ENCODE measurements at places on chromosomes 7 and 10.
A peak's percentile ranks its signal among the peaks of the same experiment; 100 is the strongest.

DNA sequence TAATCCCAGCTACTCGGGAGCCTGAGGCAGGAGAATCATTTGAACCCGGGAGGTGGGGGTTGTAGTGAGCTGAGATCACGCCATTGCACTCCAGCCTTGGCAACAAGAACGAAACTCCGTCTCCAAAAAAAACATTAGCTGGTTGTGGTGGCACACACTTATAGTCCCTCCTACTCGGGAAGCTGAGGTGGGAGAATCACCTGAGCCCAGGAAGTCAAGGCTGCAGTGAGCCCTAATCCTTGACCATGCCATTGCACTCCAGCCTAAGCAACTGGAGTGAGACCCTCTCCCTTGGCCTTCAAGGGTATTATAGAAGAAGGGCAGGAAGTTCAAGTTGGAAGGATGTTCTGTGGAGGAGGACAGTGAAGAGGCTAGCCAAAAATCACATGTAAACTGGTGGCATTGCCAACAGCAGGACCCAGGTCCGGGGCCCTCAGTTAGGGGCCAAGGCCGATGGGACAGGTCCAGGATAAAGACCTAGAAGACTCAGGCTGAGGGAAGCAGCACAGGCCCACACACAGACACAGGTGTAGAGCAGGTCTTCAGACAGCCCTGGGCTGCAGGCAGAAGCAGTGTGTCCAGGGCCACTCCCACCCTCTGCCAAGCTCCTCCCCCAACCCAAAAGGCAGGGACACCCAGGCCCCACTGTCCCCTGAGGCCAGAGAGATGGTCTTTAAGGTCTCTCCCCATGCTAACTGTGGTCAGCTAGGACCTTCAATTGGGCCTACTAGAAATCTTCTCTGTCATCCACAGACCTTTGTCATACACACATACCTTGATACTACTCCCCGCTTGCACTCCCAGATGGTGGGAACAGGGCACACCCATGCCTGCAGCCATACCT, 8.4 kb upstream of the SAMD8 start:
- DNase-seq: no peak

GRCh38 chr10:52539463-52539862, 225.4 kb downstream of the DKK1 start:
- DNase-seq: peak; percentile 31

DNA sequence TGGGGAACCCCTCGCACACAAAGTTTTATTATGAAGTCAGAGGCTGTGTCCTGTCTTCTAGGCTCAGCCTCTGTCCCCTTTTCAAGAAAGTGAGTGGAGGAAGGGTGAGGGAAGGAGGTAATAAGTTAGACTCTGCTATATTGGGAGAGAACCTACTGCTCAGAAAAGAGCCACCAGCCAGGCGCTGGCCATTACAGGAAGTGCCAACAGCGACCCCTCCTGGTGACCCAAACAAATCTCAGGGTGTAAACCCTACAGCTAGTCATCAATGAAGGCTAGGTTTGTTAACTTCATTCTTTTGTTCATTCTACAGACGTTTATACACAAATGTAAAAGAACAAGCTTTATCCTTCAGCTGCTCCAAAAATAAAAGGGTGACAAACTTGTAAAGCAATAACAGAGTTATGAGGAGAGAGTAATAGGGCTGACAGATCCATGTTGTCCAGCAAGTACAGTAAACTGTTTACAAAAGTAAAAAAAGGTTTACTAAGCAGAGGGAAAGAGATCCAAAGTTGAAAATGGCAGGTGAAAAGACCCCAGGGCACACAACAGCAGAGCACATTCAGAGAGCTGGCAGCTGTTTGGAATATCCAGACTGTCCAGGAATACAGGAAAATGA, 82.7 kb downstream of the FAM204A start:
- DNase-seq: peak; percentile 72

GRCh38 chr10:84015877-84016595, 123.3 kb upstream of the GHITM start:
- DNase-seq: no peak

GRCh38 chr10:75430000-75430763, 1.2 kb upstream of the LRMDA start:
- DNase-seq: no peak

DNA sequence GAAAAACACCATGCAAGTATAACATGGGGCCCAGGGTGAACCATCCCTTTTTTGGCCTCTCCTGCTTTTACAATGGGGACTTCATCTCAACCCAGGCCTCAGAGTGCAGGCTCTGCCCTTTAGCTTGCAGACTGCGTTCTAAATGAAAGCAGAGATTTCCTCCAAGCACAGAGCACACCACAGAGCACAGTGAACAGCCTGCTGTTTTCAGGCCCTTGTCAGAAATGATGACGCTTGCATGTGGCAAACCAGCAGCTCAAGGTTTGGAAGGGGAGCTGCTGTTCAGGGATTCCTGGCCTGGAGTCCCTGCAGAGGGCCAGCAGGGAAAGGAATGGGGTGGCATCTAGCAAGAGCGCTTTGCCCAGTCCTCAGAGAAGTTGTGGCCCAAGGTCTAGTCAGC, 167.3 kb upstream of the CDCA7L start:
- DNase-seq: no peak

GRCh38 chr10:113108194-113108835, 158.3 kb downstream of the TCF7L2 start:
- peak; percentile 25 for DNase-seq

DNA sequence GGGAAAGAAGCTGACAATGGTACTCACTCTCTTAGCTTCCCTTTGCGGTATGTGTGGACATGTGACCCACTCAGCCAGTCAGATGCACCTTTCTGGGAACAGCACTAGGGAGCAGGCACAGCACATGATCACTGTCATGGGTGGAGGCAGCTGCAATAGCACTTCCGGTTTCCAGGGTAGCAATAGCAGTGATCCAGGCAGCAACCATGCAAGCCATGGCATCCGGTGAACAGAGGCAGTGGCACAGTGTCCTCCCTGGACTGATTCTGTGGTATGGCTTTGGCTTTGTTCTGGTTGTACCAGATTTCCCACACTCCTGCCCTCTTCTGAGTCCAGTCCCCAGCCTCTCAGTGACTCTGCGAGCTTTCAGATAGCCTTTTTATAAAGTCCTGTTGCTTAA, 86.8 kb upstream of the NAMPT start:
- no peak for DNase-seq

- no peak for DNase-seq
Observed at GRCh38 chr10:132391676-132392020, 5.4 kb upstream of the PWWP2B start.

DNA sequence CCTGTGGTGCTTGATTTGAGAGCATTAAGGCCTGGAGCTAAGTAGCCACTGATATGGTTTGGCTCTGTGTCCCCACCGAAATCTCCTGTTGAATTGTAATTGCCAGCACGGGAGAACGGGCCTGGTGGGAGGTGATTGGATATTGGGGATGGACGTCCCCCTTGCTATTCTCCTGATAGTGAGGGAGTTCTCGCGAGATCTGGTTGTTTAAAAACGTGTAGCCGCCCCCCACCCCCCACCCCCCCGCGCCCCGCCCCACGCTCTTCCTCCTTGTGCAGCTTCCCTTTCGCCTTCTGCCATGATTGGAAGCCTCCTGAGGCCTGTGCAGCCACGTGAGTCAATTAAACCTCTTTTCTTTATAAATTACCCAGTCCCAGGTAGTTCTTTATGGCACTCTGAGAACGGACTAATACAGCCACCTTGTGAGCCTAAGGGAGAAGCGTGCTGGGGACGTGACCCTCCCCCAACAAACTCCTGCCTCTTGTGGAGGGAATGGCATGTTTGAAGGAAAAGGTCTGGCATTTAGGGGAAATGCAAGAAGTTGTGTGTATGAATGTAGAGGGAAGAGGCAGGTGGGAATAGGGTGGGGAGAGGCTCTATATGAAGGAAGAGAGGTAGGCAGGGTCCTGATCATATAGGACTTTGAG, 118.0 kb upstream of the KMT2C start:
- DNase-seq: no peak

- peak; percentile 80 for DNase-seq
Observed at GRCh38 chr7:137642472-137642871, 204.3 kb downstream of the DGKI start.

GRCh38 chr10:54434782-54435181, 366.2 kb downstream of the PCDH15 start:
- DNase-seq: no peak

DNA sequence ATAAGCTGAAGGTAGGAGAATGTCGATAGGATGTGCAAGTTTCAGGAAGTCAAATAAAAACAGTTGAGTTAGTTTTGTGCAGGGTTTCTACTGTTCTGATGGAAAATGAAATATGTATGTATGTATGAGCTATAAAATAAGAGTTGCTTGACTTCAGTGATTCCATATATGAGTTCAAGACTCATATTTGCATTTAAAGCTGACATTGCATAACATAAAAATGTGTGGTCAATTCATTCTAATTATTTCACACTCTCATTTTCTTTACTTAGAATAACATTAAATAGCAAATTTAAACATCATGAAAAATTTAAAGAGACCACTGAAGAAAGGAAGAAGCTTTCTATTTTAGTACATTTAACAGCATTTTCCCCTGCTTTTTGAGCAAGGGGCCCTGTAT, 37.8 kb downstream of the IFIT5 start:
- DNase-seq: no peak

GRCh38 chr10:64277536-64277935, 756.3 kb downstream of the REEP3 start:
- no peak for DNase-seq

DNA sequence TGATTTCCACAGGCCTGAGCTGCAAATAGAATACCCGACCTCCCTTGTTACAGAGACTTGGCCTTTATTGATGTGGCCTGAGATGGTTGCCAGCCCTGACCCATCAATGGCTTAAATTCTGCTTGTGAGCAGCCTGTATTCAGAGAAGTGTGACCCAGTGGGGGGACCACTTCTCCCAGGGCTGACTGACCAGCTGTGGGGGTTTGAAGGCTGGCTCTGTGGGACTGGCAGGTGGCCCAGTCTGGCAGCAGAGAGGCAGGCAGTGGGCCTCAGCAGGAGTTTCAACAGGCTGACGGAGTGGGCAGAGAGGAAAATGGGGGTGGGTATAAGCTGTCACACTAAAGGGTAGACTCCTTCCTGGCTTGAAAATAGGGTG, 12.2 kb upstream of the PPIF start:
- DNase-seq: no peak

DNA sequence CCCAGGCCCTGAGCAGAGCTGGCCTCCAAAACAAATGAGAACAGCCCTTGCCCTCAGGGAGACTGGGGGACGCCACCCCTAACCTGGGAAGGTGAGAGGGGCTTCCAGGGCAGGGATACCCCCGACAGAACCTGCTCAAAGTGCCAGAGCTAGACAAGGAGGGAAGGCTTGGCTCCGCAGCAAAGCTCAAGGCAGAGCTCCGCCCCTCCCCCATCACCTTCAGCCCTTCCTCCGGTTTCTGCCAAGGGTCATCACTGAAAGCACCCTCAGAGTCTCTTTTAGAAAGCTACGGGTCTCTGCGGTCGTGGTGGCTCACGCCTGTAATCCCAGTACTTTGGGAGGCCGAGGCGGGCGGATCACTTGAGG, 73.4 kb upstream of the CUX1 start:
- DNase-seq: no peak

DNA sequence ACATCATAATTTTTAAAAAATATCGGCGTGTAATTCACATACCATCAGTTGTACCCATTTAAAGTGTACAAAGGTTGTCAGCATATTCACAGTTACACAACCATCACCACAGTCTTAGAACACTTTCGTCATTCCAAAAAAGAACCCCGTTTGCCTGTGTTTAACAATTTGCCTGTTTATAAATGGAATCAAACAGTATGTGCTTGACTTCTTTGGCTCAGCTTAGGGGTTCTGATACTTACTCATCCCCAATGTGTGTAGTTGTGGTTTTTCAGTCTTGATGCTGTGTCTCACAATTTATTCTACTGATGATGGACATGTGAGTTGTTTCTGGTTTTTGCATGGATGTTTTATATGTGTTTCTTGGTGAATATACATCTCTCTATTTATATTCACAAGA, 50.0 kb downstream of the PRPF18 start:
- DNase-seq: peak; percentile 31

DNA sequence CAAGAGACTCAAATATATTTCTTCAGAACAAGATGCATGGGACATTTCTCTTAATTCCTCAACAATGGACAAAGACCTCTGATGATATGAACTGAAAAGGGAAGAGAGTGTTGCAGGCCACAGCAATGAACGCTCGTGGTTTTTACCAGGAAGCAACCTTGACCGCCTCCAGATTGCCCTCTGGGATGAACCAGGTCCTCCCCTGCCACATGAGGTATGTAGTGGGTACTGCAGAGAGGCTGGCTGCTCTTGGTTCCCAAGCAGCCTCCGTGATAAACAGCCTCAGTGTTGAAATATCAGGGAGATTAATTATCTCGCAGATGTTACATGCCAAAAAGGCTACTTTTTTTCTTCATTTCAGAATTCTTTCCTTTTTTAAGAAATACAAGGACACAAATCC, 338.8 kb downstream of the ELMO1 start:
- DNase-seq: no peak

GRCh38 chr7:107563775-107564552, at the start of the genes COG5 and DUS4L:
TSS of gene COG5 (minus strand) at chr7:107563920. CDS start at chr7:107563896, 24 bp downstream.
TSS of gene DUS4L (plus strand) at chr7:107563971. CDS start at chr7:107567071, 3,100 bp downstream.
- DNase-seq: peak; percentile 91

DNA sequence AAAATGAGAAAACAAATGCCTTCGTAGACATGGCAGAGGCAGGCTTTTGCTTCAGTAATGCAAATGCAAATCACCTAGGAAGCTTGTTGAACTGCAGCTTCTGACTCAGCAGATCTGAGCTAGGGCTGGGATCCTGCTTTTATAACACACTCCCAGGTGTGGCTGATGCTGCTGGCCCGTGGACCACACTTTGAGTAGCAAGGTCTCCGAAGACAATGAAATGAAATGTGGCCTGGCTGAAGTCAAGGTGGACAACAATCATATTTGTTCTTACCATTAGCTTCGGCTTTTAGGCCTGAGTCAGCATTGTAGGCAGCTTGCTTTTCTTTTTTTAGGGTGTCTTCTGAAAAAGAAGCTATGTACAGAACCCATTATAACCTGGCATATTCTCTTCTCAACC, 26.3 kb downstream of the COL17A1 start:
- no peak for DNase-seq

DNA sequence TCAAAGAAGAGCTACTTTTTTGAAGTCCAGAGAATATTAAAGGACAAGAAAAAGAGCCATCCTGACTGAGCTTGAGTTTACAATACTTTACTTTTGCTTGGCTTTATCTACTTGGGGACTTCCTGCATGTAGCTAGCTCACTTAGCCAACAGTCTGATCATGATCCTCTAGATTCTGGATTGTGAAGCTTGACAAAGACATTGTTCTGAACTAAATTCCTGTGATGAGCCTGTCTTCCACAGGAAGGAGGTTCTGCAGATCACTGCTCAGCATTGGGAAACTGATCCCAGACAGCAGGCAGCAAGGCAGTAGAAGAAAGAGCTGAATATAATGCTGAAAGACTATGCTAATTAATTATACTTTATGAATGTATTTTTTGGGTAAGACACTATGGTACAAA, 296.4 kb downstream of the DGKB start:
- DNase-seq: peak; percentile 25

DNA sequence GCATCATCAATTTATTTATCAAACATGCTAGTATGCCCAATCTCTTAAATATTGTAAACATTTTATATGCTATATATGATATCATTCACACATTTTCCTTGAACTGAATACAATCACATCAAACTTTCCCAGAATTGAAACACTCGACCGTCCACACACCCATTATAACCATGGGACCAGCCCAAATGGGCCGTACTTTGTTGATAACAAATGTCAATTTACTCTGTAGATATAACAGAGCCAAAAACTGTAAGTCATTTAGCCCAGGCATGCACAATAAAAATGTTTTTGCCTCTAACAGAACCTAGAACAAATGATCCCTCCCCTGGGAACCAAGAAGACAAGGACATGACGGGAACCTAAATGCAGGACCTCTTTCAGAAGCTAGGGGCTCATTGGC, 683 bp upstream of the ANKRD22 start:
- no peak for DNase-seq

GRCh38 chr7:100745184-100745583, 11.8 kb downstream of the ZAN start:
- peak; percentile 83 for DNase-seq

Data from GM23248 (cell line).